ENCODE measurements at places on chromosomes 1 and 21. TPM values are rescaled to one million over a fixed set of nuclear protein-coding genes. Genes with fewer than 3 reads are reported as not detected.

CRYAA gene
- not detected for total RNA-seq

HSPA6 gene
- 7.7 TPM for total RNA-seq

S100A12 gene
- total RNA-seq: 22.5 TPM

HTR6 gene
- 0.41 TPM for total RNA-seq

REG4 gene
- not detected for total RNA-seq

MRAP gene
- not detected for total RNA-seq

CRNN gene
- total RNA-seq: not detected

TNFRSF9 gene
- not detected for total RNA-seq

NECTIN4 gene
- 0.14 TPM for total RNA-seq

MATN1 gene
- 1.5 TPM for total RNA-seq

CNR2 gene
- total RNA-seq: 0.41 TPM

CFHR4 gene
- total RNA-seq: not detected

SIPA1L2 gene
- 13.0 TPM for total RNA-seq

PEAR1 gene
- 34.9 TPM for total RNA-seq

IL12RB2 gene
- total RNA-seq: 3.5 TPM

FAM72C gene
- not detected for total RNA-seq

CFHR3 gene
- 0.81 TPM for total RNA-seq

NTNG1 gene
- 1.4 TPM for total RNA-seq

DUSP23 gene
- 111 TPM for total RNA-seq

RHD gene
- not detected for total RNA-seq

SLC25A34 gene
- 7.5 TPM for total RNA-seq

CCDC27 gene
- total RNA-seq: not detected

PCP4 gene
- total RNA-seq: 5.4 TPM

CDCA8 gene
- 0.35 TPM for total RNA-seq

TRNP1 gene
- total RNA-seq: 26.4 TPM

ATF6 gene
- total RNA-seq: 37.6 TPM

KIF21B gene
- total RNA-seq: 4.7 TPM

TINAGL1 gene
- total RNA-seq: 1,250 TPM

ARF1 gene
- total RNA-seq: 375 TPM

CLCA1 gene
- total RNA-seq: not detected

CHIA gene
- total RNA-seq: not detected

TMEM9 gene
- total RNA-seq: 30.0 TPM
